ENCODE measurements at places on chromosomes 11 and 22.

DNA sequence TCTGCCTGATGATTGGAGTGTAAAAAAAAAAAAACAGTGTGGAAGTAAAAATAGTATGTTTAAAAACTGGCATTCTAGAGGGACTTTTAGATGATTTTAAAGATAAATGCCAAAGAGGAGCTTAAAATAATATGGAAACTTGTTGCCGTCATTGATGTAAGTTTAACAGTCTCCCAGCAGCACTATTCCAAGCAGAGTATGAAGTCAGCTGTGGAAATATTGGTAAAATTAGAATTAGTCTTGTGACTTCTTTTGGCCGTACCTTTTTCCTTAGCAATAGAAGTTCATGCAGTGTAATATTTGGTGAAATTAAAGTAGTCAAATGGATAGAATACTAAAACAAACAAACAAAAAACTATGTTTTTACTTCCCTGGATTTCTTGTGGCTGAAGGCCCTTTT lies 134.9 kb downstream of the METTL15 start:
- no peak for DNase-seq

GRCh38 chr22:30873661-30874060 lies 94.9 kb downstream of the MORC2 start:
- DNase-seq: no peak

GRCh38 chr11:123161376-123162030 lies 33.5 kb downstream of the CLMP start:
- DNase-seq: no peak

DNA sequence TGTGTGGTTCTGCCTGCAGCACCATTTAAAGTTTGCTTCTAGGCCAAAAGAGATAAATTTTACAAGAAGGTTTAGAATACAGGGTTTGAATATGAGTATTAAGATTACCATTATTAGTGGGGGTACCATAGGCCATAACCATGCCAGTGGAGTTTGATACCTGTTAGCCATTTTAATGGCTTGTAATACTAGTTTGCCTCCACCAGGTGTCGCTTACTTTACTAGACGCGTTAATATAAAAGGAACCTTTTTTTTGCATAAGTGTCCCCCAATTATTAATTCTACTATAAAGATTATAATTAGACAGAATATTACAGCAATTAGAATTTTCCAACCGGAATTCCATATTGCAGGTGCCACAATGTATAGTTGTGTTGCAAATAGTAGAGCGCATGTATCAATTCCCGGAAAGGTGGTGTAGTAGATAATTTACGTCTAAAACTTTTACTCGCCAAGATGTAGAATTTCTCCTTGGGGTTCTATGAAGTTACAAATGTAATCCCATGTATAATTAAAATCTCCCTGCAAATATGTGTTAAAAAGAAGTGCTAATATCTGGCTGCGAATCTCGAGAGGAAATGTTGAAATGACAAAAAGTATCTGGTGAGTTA lies 16.1 kb downstream of the MS4A6E start:
- peak; percentile 33 for DNase-seq

- no peak for DNase-seq
Observed at GRCh38 chr22:44597616-44598015, 99.6 kb upstream of the RTL6 start.

DNA sequence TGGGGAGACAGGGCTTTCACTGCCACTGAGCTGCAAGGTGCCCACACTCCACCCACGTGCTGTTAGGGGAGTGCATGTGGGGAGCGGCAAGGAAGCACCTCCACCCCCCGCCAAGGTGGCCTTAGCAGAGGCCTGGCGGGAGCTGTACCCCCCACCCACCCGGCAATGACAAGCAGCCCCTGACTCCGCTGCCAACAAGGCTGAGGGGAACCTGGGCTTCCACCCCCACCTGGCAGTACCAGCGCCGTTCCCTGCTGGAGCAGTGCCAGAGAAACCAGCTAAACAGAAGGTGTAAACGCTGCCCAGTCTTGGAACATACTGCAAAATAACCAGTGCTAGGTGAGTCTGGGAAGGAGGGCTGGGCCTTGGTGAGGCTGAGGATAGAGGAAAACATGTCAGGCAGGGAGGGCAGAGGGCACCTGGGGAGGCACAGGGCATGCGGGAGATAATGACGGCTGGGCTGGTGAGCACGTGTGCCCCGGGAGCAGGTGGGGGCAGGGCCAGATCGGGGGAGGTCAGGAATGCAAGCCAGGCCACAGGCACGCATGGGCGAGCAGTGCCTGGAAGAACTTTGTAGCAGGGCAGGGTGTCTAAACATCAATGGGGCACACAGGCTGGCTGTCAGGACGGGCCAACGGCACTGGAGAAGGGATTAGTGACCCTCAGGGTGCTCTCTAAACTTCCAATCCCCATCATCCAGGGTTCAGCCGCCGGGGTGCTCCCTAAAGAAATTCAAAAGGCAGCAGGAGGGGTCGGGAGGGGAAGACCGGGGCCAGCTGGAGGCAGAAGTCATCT lies 6.6 kb downstream of the CERK start:
- DNase-seq: no peak

DNA sequence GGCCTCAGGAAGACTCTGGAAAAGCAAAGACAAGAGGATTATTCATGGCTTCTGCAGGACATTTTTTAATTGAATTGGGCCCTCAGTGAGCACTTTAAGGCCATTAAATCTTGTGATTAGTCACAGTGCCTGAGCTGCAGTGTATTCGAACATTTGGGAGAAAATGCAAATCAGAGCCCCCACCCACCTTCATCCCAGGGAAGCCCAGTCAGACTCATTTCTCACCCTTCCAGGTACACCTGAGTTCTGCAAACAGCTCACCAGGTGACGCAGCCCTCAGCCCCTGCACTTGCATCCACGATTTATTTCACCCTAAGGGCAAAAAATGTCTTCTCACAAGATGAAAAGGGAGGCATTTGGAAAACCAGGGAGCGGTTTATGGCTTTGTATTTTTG lies 128.7 kb downstream of the MPPED1 start:
- DNase-seq: no peak

- no peak for DNase-seq
Observed at GRCh38 chr11:21622566-21622965, 570.3 kb upstream of the ANO5 start.

DNA sequence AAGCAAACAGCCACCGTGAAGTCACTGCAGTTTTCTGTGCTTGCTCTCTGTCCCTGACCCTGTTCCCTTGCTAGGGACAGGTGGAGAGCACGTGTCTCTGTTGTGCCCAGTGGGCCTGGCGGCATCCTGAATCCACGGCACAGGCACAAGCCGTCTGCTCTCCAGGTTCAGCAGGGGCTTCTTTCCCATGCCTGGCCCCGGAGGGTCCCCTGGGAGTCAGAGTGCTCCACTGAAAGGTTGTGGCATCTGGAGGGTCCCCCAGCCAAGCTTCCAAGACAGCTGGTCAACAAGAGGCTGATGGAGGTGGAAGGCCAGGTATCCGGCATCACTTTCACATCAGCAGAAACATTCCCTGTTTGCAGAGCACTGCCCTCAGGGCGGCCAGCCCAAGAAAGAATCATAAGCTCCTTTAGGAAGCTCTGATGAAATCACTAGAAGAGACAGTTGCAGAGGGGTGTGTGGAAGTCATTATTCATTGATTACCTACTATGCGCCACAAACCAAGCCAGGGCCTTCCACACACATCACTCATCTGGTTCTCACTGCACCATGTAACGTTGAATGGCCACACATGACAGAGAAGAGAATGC lies 346.4 kb upstream of the B3GAT1 start:
- no peak for DNase-seq

GRCh38 chr22:40487663-40488249 lies 117.4 kb downstream of the SGSM3 start:
- DNase-seq: peak; percentile 56

GRCh38 chr11:96329855-96330510 lies 13.0 kb downstream of the MAML2 start:
- no peak for DNase-seq

DNA sequence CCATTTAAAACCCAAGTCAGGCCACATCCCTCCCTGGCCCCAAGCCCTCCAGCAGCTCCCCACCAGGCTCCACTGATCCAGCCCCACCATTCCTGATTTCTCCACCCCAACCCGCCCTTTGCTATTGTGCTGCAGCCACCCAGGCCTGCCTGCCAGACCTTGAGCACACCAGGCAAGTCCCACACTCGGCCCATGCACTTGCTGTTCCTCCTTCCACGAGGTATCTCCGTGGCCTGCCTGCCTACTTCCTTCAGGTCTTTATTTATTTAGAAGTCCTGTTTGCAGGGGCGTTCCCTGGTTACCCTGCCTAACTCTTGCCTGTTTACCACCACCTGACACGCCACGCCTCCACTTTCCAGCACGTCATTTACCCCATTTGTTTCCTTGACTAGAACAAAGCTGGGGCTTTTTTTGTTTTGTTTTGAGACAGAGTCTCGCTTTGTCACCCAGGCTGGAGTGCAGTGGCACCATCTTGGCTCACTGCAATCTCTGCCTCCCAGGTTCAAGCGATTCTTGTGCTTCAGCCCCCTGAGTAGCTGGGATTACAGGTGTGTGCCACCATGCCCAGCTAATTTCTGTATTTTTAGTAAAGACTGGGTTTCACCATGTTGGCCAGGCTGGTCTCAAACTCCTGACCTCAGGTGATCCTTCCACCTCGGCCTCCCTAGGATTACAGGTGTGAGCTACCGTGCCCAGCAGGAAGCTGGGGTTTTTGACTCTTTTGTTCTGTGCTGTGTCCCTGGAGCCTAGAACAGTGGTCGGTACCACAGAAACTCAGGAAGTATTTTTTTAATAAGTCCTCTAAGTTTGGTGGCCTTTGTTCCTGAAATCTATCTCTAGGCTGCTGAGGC lies 6.7 kb downstream of the CENPM start:
- DNase-seq: no peak

DNA sequence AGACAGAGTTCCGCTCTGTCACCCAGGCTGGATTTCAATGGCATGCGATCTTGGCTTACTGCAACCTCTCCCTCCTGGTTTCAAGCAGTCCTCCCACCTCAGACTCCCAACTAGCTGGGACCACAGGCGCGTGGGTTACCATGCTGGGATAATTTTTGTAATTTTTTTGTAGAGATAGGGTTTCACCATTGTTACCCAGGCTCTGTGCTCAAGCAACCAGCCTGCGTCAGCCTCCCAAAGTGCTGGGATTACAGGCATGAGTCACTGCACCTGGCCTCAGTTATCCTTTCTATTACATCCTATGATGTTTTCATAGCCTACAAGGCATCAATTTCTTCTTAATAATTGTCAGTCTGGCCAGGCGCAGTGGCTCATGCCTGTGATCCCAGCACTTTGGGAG lies 36.5 kb downstream of the LRRC74B start:
- no peak for DNase-seq

- no peak for DNase-seq
Observed at GRCh38 chr11:16946477-16947282, 67.5 kb downstream of the PLEKHA7 start.

GRCh38 chr11:69692422-69692821 lies 11.4 kb downstream of the FGF19 start:
- no peak for DNase-seq

GRCh38 chr11:46743043-46743442 lies 24.0 kb downstream of the F2 start:
- DNase-seq: no peak

DNA sequence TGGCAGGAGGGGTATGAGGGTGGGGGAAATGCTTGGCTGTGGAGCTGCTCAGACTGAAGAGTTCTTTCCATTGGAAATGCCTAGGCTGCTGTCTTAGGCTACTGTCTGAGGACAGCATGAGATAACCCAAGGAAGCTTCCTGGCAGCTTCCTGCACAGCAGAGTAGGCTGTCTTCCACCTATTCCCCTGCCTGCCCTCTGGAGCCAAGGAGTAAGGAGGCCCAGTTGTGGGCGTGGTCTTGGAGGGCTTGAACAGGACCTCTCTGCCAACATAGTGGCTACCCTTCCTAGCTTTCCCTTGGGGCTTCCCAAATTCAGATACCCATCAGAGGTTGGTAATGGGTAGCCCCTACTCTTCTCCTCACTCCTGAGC lies 25.9 kb downstream of the PHLDB1 start:
- DNase-seq: no peak

- no peak for DNase-seq
Observed at GRCh38 chr11:69211920-69212797, 56.4 kb downstream of the SMIM38 start.

GRCh38 chr11:62882788-62883501 lies 2.2 kb downstream of the SLC3A2 start:
- DNase-seq: no peak

DNA sequence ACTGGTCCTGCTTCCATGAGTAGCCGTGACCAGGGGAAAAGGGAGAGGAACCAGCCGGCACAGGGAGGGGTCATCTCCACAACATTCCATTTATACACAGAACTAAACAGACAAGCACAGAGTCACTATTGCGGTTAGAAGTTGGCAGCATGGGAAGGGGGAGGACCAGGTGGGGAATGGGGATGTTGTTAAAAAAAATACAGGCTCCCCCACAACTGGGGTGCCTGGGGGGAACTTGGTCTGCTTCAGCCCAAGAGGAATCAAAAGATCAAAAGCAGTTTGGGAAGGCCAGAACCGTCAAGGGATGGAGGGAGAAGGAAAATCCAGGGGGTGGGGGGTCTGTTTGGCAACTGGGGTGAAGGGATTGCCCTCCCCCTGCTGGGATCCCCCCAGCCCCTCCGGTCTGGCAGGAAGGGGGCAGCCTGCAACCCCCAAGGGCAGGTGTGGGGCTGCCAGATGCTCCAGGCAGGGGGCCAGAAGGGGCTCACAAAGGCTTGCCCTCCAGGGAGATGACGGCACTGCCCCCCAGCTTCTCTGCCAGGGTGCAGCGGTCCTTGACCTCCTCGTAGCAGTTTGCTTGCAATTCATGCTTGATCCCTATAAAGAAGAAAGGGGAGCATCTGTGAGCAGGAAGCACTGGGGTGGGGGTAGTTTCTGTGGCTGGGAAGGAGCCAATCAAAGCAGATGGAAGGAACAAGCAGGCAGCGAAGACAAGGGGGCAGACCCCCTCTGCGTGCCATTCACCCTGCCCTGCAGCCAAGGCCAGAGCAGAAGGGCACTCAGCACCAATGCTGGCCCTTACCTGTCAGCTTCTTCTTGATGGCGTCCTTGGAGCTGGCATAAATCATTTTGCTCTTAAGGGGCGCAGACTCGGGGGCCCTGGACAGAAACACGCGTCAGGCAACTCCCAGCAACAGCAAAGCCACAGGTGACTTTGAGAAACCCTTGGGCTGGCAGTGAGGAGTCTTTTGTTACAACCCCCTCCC lies 2.8 kb downstream of the CFL1 start:
- no peak for DNase-seq

DNA sequence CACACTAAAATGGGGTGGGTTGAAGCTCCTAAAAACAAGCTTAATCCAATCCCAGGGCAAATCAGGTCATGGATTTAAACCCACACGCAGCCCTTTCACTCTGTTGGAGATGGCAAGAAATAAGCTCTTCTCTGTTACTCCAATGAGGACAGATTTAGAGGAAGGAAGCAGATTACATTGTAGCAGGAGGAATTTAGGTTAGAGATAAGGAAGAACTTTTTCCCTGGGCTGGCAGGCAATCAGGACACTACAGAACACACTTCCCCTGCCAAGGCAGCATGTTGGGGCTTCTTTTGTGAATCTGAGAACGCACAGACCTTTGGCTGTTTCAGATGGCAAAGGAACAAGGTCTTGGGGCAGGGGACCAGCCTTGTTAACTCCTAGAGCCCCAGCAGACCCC lies 46.2 kb downstream of the C11orf58 start:
- no peak for DNase-seq

GRCh38 chr11:1108246-1108900 lies 33.7 kb downstream of the MUC2 start:
- DNase-seq: no peak

Data from hematopoietic multipotent progenitor cell treated with erythropoietin and hydrocortisone succinate and interleukin-3 and kit ligand, for 15 days (in vitro differentiated cells).